ENCODE measurements at places on chromosomes 11 and 22.

DNA sequence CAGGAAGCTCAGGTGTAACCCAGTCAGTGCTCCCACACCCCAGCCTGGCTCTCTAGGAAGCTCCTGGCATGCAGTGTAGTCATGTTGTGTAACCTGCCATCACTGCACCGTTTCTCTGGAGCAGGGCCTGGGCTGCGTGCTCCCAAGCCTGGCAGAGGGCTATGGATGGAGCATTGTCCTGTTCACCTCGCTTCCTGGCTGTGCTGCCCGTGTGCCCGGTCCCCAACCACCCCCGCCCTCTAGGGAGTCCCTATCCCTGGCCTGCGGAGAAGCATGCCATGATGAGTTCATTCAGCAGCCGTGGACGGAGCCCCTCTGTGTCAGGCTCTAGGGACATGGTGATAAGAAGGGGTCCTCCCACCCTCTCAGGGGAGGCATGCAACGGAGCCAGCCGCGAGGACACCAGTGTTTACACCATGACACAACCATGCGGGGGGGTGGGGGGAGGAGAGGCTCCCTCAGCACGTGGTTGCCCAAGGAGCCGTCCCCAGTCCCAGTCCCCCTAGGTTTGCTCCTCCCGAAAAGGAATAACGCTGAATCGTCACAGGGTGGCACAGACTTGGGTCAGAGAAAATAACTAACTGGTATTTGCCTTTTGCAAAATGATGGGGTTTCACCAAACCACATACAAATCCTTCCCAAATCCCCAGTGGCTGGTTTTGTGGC lies 73.1 kb downstream of the FBLN1 start:
- no peak for DNase-seq

GRCh38 chr11:118226296-118226695 lies 1.5 kb upstream of the JAML start:
- DNase-seq = no peak

- no peak for DNase-seq
Observed at GRCh38 chr11:126481303-126481680, 125.8 kb downstream of the ST3GAL4 start.

- no peak for DNase-seq
Observed at GRCh38 chr11:99920956-99921355, 766.1 kb upstream of the ARHGAP42 start.

DNA sequence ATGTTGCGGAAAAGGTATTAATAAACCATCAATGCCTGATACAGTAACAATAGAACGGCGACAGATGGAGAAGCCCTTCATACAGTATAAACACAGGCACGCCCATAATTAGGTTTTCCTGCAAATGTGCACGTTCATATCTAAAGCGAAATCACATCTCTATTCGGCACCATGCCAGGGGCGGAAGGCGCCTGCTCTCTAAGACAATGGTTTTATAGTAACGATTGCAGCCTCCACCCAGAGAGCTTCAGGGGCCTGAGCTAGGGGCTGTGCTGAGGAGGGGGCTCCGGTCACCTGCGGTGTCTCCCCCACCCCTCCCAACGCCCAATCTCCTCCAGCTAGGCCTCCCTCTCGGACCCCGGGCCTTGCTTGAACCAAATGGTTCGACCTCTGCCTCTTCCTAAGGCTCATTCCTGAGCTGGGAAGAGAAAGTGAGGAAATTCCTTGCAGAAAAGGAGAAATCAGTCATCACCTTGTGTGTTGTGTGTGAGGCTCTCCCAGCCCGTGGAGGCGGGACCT lies 9.6 kb downstream of the KRTAP5-5 start:
- DNase-seq = no peak

GRCh38 chr11:44094260-44094868 lies 1.1 kb upstream of the EXT2 start:
- peak; percentile 72 for DNase-seq

DNA sequence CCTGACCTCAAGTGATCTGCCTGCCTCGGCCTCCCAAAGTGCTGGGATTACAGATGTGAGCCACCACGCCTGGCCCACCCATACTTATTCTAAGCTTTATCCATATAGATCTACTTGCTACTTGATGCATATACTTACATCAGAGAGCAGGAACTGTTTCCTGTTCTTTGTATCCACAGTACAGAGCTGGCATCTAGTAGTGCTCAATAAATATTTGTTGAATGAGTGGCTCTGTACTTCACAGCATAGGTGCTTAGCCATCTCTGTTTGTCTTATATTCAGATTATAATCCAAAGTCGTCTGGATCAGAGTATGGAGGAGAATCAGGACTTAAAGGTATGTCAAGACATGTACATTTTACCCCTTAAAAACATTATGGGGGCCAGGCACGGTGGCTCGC lies 38.6 kb upstream of the DLAT start:
- DNase-seq = no peak

- no peak for DNase-seq
Observed at GRCh38 chr11:107801641-107802040, 56.9 kb downstream of the SLC35F2 start.

GRCh38 chr11:22467248-22467647 lies 129.1 kb downstream of the SLC17A6 start:
- no peak for DNase-seq

DNA sequence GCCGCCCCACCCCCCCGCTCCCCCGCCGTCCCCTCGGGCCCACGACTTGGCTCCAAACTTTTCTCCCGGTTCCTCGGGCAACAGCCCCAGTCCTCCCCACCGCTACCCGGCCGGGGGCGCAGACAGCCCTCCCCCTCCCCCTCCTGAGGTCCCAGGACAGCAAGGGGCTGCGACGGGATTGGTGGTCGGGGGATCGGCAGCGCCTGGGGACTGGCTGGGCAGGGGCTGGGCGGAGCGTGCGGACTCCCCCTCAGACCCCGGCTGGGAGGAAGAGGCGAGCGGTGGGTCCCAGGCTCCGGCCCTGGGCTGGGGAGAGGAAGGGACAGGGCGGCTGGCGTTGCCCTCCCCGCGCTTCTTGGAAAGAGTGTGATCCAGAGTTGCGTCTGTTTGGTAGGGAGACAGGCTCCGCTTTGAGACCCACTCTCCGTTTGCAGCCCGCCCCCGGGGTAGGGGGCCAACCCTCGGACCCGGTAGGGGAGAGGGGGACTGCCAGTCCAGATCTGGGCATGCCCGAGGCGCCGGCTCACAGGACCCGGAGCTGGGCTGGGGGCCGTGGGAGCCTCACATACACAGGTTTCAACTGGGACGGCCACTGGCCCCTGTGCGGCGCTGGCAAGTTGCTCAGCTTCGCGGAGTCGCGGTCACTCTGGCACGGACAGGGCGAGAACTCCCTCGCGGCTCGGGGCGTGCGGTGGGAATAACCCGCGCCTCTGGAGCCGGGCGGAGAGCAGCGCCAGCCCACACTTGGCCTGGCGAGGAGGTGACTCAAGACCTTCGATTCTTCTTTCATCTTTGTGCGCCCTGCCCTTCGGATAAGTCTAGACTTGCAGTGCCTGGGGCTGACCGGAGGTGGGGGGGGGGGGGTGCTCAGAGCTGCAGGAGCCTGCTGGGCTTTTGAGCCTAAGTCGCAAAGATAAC lies 999 bp downstream of the TSKU start:
- no peak for DNase-seq

- DNase-seq = no peak
Observed at GRCh38 chr22:40423882-40424640, 53.7 kb downstream of the SGSM3 start.

- DNase-seq = no peak
Observed at GRCh38 chr11:65491614-65492386, 7.0 kb upstream of the MALAT1 start.

- DNase-seq = no peak
Observed at GRCh38 chr11:115776916-115777315, 272.7 kb upstream of the CADM1 start.

- DNase-seq = no peak
Observed at GRCh38 chr11:130428316-130429119, at the start of gene ADAMTS8. Gene ADAMTS8, minus strand, starts transcription at chr11:130428609. Its CDS starts 323 bp downstream, at chr11:130428286.

GRCh38 chr11:14273895-14274294 lies 85.1 kb downstream of the RRAS2 start:
- DNase-seq = no peak

DNA sequence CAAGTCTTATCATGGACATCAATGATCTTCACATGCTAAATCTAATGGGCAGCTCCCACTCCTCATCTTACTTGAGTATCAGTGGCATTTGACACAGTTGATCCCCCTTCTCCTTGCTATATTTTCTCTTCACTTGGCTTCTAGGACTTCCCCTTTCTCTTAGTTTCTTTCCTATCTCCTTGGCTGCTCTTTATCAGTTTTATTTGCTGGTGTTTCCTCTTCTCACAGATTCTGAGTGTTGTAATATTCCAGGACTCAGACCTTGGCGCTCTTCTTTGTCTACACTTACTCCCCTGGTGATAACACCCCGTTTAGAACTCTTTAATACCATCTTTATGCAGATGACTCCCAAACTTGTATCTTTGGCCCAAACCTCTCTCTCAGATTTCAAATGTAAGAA lies 33.9 kb upstream of the RASSF10 start:
- DNase-seq = no peak

DNA sequence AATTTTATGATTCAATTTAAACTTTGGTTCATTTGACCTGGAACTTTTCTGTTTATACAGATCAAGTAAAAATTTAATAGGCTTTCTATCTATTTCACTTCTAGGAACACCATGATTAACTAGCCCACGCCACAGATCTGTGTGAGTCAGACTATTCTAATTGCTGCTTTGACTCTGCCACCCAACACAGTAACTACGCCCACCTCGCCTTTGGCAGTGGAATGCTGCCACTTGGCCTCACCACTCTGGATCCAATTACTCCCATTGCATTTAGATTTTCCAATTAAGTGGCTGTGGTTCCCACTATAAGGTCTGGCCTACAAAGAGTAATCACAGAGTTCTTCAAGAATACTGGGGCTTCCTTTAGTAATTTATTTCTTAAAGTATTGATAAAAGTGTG lies 46.6 kb upstream of the LIN7C start:
- no peak for DNase-seq

DNA sequence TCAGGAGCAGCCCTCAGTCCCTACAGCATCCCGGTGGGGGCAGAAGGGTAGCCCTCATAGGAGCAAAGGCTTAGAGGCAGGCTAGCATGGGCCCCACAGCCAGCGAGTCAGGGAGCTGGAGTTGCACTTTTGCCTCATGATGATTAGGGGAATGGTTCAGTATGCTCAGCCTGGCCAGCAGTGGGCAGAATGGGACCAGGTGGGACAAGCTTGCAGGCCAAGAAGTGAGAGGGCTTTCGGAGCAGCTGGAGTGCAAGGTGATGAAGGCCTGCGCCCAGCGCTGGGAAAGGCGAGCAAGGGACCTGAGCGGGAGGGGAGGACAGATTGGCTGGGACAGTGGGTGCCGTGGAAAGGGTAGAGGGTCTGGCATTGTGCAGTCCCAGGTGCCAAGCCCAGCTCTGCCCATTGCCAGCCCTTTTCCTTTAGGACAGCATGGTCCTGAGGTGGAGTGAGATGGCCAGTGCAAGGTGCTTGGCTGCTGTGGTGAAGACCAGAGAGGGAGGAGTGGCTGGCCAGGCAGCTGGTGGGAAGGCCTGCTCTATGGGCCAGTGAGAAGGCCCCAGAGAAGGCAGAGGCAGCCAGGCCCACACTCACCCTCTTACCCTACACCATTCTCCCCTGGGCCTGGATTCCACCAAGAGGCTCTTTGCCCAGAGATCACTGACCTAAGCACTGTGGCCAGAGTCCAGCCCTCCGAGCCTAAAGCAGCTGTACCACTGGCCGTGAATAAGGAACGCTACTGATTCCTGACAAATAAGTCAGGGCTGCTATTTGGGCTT lies 47.9 kb upstream of the SUSD2 start:
- DNase-seq = no peak

DNA sequence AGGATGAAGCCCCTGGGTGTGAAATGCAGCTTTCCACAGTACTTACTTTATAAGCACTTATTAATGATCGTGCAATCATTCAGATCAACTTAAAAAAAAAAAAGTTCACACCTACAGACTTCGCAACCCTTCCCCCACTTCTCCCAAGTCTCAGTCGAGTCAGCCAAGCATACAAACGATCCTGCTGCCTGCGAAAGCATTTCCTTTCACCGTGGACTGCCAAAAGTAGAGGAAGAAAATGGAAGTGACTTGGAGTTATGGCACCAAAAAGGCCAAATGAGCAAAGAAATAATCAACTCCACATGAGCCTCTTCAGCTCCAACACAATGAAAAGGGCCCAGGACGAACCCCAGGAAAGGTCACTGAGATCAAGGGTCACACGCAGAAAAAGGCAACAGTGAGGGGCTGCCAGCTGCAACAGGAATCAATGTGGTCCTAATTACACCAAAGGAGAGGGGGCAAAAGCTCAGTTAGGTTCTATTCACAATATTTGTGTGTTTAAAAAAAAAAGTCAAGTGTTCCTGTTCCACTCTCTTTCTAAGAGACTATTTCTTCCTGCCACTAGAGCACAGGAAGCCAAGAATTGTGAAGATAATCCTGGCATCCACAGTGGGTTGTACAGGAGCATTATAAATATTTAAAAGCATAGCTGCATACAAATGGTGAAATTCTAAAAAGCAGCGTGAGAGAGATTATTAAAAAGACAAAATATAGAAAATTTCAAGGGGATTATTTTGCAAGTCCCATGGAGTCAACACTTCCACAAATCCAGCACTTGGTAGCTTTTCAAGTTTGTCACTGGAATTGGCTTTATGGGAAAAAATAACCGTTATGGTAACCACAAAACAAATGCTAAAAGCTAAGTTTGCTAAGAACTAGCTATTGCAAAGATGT lies 28.4 kb downstream of the CDON start:
- no peak for DNase-seq

GRCh38 chr11:118928870-118929500 lies 3.3 kb upstream of the BCL9L start:
- DNase-seq = peak; percentile 44

GRCh38 chr22:39514373-39514973 lies 5.9 kb upstream of the ATF4 start:
- no peak for DNase-seq

DNA sequence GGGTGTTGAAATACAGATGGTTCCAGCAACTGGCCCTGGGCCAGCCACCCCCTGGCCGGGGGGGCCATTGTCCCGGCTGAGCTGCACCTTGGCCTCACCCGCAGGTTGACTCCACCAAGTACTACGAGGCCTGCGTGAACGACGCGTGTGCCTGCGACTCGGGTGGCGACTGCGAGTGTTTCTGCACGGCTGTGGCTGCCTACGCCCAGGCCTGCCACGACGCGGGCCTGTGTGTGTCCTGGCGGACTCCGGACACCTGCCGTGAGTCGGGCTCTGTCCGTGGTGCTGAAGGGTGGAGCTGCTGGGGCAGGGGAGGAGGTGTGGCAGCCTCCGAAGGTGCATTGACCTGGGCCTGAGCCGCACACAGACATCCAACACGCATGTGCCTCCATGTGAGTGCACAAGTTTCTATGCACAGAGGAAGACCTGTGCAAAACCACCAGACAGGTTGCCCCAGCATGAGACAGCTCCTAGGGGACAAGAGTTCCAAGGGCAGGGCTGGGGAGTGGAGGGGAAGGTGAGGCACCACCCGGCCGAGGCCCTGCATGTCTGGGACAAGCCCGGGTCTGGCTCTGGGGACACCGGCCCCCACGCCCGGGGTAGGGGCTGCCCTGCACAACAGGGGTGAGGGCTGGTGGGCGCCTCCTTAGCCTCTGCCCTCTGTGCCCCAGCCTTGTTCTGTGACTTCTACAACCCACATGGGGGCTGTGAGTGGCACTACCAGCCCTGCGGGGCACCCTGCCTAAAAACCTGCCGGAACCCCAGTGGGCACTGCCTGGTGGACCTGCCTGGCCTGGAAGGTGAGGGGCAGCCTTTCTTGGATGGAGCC lies 16.1 kb downstream of the MUC5B start:
- no peak for DNase-seq
